ENCODE measurements at places on chromosomes 12 and 14. TPM values are rescaled to one million over a fixed set of nuclear protein-coding genes. Genes with fewer than 3 reads are reported as not detected.
A peak's percentile ranks its signal among the peaks of the same experiment; 100 is the strongest.

Gene LTB4R2
- total RNA-seq = 66.0 TPM

Gene PLXNC1
- 3.1 TPM for total RNA-seq

Gene GZMH
- total RNA-seq = 5.1 TPM

Gene P2RX2
- not detected for total RNA-seq

GRCh38 chr12:103561174-103561573, 25.9 kb upstream of the STAB2 start:
- no peak for DNase-seq

GRCh38 chr12:19234981-19235871, 105.7 kb downstream of the PLEKHA5 start:
- no peak for DNase-seq

DNA sequence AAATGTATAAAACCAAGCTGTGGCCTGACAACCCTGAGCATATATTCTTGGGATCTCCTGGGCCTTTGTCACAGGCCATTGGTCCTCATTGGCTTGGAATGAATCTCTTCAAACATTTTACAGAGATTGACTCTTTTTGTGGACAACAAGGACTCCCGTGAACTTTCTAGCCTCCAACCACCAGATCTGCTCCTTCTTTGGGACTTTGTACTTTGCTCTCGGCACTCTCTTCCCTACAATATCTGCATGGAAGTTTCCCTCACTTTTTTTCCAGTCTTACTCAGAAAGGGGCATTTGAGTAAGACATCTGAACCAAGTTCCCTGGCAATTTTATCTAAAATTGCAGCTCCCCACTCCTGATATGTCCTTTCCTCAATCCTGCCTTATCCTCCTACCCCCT, 158.8 kb downstream of the PHLDA1 start:
- DNase-seq = no peak

DNA sequence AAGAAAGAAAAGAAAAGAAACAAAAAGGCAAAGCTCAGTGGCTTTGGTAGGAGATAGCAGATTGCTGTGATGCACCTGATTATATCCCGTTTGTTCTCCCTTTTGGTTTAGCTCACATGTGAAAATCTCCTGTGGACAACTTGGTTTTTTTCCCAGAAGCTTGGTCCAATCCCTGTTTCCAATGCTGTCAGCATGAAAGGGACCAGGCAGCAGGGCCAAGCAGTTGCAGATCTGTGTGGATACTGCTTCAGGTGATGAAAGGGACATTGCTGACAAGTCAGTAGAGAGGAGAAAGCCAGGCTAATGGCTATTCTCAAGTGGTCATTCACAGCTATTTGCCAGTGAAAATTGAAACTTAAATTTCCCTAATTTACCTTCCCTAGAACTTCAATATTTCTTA, 18.8 kb upstream of the SLCO1A2 start:
- no peak for DNase-seq

- DNase-seq = no peak
Observed at GRCh38 chr12:80716696-80717469, at the start of gene MYF5. MYF5 (plus strand) TSS chr12:80716912; CDS start chr12:80717064, 152 bp downstream.

DNA sequence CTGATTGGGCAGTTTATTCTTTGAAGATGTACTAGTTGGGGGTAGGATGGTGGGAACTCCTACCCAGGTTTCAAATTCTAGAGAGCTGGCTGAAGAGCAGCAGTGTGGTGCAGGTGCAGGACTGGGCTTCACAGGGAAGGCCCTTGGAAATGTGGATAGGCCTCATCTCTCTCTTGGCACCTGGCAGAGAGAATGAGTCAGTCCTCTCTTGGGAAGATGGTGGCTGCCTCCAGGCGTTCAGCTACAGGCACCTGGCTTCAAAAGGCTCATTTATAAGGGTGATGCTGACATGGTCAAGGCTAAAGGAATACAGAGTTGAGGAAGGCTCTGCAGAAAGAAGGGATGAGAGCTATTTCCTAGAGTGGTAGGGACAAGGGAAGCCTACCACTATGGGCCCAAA, 179.7 kb upstream of the VASH1 start:
- no peak for DNase-seq

- no peak for DNase-seq
Observed at GRCh38 chr12:3456809-3457208, 34.2 kb upstream of the PRMT8 start.

DNA sequence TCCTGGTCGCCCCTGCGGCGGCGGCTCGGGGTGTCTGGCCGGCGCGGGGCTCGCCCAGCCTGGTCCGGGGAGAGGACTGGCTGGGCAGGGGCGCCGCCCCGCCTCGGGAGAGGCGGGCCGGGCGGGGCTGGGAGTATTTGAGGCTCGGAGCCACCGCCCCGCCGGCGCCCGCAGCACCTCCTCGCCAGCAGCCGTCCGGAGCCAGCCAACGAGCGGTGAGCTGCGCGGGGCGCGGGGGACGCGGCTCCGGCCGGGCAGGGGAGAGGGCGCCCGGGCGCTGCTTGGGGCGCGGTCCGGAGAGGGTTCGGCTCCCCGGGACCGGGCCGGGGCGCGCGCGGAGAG, at the start of gene LGALS3:
Gene LGALS3 (plus strand): TSS at position 167 of the 342 bp plus-strand sequence. CDS start 8,122 bp downstream, outside the sequence.
- DNase-seq = no peak

- DNase-seq = peak; percentile 62
Observed at GRCh38 chr12:122946690-122947341, 19.4 kb downstream of the ABCB9 start.
